Activated naive CD4-positive, alpha-beta T cell treated with Interleukin-2 at 50 U/mL for 16 hours (primary cell): ENCODE measurements at places on chromosomes 1 and 21.
A peak's percentile ranks its signal among the peaks of the same experiment; 100 is the strongest.

- DNase-seq: no peak
Observed at GRCh38 chr1:236908669-236909068, 95.6 kb downstream of the MT1HL1 start.

- no peak for DNase-seq
Observed at GRCh38 chr1:33428661-33429060, 2.2 kb downstream of the PHC2 start.

DNA sequence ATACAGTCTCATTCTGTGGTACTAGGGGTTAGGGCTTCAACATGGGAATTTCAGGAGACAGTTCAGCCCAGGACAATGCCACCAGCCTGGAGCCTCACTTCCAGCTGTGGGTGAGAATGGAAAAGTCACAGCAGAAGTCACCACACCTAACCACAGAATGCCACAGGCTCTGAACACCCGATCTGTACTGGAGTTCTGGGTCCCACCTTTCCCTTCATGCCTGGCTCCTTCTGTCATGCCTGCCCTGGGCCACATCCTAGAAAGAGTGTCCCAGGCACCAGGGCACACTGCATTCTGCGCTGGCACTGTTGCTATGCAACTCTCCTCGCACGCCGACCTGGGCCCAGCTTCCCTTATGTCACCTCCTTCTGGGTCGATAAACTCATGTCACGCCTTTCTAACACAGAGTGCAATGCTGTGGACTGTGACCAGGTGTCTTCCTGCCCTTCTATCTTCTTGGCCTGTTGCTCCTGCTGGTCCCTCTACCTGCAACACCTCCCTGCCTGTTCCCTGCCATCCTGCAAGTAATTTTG, 21.2 kb downstream of the RCSD1 start:
- no peak for DNase-seq

GRCh38 chr1:207822602-207823451, 71.0 kb downstream of the CD46 start:
- DNase-seq: peak; percentile 68

DNA sequence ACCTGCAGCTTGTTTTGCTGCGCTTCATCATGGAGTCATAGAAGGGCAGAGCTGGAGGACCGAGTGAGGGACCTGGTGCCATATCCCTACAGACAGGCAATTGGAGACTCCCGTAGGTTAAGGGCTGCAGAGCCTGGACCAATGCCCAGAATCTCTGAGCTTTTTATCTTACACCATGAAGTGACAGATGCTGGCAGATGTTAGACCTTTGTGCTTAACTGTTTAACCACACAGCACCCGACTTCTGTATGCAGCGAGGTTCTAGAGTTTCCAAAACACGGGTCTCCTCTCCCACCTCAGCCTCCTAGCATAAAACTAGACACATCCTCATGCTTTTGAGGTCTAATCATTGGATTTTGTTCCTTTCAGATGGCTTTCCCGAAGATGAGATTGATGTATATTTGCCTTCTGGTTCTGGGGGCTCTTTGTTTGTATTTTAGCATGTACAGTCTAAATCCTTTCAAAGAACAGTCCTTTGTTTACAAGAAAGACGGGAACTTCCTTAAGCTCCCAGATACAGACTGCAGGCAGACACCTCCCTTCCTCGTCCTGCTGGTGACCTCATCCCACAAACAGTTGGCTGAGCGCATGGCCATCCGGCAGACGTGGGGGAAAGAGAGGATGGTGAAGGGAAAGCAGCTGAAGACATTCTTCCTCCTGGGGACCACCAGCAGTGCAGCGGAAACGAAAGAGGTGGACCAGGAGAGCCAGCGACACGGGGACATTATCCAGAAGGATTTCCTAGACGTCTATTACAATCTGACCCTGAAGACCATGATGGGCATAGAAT, 47.6 kb downstream of the B3GALT5 start:
- no peak for DNase-seq

DNA sequence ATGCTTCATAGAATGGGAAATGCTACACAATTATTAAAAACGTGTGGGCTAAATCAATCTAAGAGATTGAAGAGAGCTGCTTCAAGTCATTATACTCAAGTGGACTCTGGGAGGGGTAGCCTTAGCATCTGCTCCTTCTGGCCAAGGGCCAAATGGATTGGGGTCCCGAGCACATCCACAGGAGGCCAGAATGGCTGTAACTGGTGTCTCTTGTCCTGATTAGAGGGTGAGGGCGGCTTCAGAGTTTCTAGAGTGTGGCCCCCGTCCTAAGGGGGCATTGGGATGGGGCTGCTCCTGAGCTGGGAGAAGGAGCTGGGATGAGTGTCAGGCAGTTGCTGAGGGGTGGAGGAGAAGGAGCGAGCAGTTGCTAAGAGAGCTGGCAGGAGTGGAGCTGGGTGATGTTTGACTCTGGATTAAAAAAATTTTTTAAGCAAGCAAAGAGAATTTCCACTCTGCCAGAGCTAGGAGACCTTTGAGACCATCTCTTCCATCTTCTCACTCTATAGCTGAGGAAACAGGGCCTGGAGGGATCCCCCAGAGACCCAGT, 71.3 kb upstream of the TLR5 start:
- no peak for DNase-seq

- DNase-seq: peak; percentile 53
Observed at GRCh38 chr1:145960468-145961108, 2.8 kb upstream of the LIX1L start.

GRCh38 chr1:43969416-43969745, 429 bp upstream of the DPH2 start:
- DNase-seq: no peak

GRCh38 chr1:32250893-32251716, at the start of gene LCK:
LCK (plus strand) TSS chr1:32251265; CDS start chr1:32274330, 23,065 bp downstream.
- peak; percentile 74 for DNase-seq
